D721Med (cell line): ENCODE measurements at places on chromosomes 16 and 17.

DNA sequence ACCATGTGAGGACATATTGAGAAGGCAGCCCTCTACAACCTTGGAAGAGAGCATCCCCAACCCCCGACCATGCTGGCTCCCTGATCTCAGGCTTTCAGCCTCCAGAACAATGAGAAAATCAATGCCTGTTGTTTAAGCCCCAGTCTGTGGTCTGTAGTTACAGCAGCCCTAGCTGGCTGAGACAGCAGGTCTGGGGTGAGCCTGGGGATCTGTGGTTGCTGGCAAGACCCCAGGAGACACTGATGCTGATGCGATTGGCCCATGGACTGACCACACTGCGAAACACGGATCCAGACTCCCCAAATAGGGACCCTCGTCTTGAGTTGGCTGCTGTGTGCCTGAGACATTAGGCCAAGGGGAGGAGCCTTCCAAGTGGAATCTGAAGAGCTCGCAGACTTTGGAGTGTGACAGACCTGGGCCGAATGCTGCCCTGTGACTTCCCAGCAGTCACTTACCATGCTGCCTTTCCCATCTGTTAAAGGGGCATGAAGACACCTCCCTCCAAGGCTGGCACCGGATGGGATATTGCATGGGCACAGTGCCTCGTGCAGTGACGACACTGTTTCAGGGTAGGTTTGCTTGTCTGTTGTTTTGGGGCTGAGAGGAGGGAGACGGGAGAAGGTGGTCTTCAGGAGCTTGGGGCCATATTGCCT lies 147.8 kb upstream of the RPL38 start:
- DNase-seq: no peak

GRCh38 chr16:25014500-25015147 lies 545 bp downstream of the ARHGAP17 start:
- no peak for DNase-seq

DNA sequence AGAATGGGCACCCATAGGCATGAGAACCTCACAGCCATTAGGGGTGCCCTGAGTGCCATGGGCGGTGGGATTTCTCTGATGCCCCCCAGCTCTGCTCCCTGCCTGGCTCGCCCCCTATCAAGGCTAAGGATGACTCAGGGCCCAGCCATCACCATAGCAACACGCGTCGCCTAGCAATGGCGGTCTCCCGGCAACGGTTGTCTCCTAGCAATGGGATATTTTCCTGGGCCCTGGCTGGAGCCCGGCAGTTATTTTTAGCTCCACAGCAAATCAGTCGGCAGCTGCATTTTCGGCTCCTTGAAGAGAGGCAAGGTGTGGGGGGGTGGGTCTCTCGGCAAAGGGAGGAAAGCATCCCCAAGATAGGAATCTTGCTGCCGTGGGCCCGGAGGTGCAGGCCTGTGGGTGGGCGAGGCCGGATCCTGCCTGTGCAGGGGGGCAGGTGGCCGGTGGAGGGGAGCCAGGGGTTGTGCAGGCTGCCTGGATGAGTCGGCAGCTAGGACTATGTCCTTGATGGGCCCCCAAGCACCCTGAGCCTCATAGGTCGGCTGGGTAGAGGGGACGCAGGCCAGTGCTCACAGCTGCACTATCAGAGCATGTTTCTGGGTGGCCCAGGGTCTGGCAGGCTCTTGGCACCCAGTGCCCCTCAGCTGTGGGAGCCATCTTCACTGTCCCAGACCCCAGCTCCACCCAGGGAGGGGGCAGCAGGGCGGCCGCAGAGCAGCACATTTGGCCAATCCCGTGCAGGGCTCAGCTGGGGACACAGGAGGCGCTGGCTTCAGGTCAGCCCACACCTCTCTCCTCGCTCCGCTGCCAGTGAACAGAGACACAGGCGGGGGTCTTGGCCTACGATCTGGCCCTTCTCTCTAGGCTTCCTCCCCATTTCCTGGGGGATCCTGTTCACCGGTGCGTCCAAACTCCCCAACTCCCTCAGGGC lies 4.2 kb upstream of the FBXL16 start:
- DNase-seq: peak; percentile 96

GRCh38 chr16:17145029-17145428 lies 325.7 kb downstream of the XYLT1 start:
- DNase-seq: no peak
